Esophagus squamous epithelium (tissue), 5 donors: ENCODE measurements at places on chromosomes 13 and 19.

DNA sequence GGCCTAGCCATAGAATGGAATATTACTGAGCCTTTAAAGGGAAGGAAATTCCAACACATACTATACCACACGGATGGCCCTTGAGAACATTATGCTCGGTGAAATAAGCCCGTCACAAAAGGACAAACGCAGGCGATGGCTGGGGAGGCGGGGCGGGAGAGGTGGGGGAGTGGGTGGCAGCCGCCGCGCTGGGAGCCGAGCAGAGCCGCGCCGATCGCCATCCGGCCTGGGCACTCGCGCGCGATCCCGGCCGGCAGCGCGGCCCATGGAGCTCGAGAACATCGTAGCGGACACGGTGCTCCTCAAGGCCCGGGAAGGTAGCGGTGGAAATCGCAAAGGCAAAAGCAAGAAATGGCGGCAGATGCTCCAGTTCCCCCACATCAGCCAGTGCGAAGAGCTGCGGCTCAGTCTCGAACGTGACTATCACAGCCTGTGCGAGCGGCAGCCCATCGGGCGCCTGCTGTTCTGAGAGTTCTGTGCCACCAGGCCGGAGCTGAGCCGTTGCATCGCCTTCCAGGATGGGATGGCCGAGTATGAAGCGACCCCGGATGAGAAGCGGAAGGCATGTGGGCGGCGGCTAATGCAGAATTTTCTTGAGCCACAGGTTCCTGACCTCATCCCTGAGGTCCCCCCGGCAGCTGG, 140.1 kb downstream of the ZDHHC20 start:
- DNase-seq, result no peak

- DNase-seq, result no peak
Observed at GRCh38 chr13:83352391-83352790, 529.9 kb downstream of the SLITRK1 start.

DNA sequence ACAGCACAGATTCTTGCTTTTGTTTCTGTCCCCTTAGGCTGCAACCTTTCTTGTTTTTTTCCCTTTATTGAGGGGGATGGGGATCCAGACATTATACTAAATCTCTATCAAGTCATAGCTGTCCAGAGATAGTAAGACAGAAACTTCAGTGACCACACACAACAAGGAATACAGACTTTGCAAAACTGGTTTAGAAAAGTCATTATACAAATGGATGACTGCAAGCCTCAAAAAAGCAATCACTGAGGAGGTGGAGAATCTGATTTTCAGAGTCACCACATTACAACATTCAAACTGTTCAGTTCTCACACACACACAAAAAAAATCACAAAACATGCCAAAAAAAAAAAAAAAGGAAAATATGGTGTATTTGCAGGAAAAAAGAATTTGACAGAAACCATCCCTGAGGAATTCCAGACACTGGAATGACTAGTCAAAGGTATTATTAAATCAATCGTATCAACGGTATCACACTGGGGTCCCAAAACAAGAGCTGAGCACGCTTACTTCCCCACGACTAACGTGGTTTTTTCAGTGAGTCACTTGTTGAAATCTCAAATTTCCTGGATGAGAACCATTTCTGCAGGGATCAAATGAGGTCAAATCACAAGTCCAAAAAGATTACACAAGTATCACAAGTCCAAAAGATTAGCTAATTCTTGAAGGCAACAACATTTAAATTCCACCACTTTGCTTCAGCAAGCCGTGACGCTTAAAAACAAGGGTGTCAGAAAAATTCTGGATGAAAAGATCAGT, 41.2 kb downstream of the USP12 start:
- DNase-seq, result no peak

- no peak for DNase-seq
Observed at GRCh38 chr13:79011179-79011578, 352.2 kb upstream of the OBI1 start.

- no peak for DNase-seq
Observed at GRCh38 chr13:50421473-50422130, 406.4 kb downstream of the KCNRG start.

GRCh38 chr19:40688309-40688708, 2.1 kb downstream of the NUMBL start:
- no peak for DNase-seq

- no peak for DNase-seq
Observed at GRCh38 chr13:97211300-97211699, 10.8 kb upstream of the MBNL2 start.

DNA sequence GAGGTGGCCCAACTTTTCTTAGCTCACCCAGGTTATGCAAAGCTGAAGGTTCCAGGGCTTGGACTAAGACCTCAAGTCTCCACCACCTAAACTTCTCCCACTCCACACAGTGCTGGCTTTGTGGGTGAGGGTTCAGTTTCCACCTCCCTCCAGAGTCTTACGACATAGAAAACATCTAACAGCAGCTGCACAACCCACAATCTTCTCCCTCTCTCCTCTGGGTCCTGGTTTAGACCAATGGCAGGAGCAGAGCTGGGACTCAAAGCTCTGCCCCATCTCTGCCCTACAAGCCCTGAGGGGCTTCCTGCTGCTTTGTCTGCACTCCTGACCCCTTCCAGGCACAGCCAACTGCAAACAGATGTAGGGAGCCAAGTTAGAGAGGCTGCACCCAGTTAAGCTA, 16.0 kb downstream of the IRGC start:
- no peak for DNase-seq

GRCh38 chr13:99314640-99315176, 7.5 kb upstream of the GPR183 start:
- no peak for DNase-seq

GRCh38 chr13:36548129-36548528, 115.8 kb downstream of the CCNA1 start:
- no peak for DNase-seq

DNA sequence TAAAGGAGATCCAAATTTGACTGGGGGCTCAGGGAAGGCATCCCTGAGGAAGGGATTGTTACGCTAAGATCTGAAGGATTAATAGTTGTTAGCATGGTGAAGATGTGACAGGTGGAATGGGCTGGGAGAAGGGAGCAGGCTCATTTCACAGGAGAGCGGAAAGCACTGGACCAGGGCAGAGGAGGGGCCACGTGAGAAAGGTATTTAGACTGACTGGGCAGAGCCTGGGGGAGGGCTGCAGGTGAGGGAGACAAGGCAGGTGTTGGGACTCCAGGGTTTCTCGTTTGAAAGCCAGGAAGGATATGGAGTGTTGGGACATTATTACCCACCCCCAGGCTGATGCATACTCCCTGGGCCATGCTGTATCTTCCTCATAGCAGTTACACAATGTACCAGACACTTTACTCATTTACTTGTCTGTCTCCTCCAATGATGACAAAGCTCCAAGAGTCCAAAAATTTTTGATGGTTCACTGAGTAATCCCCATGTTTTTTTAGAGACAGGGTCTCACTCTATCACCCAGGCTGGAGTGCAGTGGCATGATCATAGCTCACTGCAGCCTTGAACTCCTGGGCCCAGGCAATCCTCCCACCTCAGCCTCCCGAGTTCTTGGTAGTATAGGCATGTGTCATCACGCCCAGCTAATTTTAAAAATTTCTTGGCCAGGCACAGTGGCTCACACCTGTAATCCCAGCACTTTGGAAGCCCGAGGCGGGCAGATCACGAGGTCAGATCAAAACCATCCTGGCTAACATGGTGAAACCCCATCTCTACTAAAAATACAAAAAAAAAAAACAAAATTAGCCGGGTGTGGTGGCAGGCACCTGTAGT, 2.3 kb downstream of the TRAPPC6A start:
- no peak for DNase-seq

DNA sequence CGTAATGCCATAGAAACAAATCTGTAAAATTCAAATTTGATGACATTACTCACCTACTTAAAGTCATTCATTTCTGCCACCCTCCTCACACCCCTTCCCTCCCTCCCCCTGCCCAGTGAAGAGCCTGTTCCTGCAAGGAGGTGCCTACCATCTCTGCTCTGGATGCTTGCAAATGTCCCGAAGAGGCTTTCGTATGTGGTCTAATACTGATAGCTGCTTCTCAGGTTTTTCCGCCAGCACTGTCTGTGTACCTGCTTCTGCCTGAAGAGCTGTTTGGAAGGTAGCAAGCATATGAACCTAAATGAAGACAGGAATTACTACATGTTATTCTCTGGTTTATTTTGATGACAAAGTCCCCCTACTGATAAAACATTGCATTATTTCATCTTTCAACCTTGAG, 57.1 kb downstream of the GPALPP1 start:
- no peak for DNase-seq
